ENCODE measurements at places on chromosomes 11 and 22. TPM values are rescaled to one million over a fixed set of nuclear protein-coding genes. Genes with fewer than 3 reads are reported as not detected.

ZP1 gene
- not detected for total RNA-seq

ROBO3 gene
- 27.2 TPM for total RNA-seq

OTOG gene
- not detected for total RNA-seq

OR10D3 gene
- not detected for total RNA-seq

DNA sequence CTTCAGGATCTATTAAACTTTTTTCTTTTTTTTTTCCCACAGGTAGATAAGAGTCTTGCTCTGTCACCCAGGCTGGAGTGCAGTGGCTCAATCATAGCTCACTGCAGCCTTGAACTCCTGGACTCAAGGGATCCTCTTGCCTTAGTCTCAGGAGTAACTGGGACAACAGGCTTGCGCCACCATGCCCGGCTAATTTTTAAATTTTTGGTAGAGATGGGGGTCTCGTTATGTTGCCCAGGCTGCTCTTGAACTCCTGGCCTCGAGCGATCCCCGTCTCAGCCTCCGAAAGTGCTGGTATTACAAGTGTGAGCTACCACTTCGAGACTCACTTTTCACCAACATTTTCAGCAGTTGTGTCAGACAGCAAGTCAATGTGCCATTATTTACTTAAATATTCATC, 962 bp downstream of the SIRT3 start:
- H3K27me3 ChIP-seq = no peaks in the 10 kb centered on the region
- DNase-seq = no peak
- peaks cover 27% of the 10 kb centered on the region for H3K4me1 ChIP-seq

GRCh38 chr11:65653229-65654225, 9.2 kb downstream of the RELA start:
- H3K4me3 ChIP-seq = peak overlapping the region; percentile 66
- H3K27me3 ChIP-seq = no peaks in the 10 kb centered on the region
- peaks cover 68% of the 10 kb centered on the region for H3K4me1 ChIP-seq
- peak overlapping the region; percentile 95 for H3K27ac ChIP-seq
- H3K36me3 ChIP-seq = peaks cover 81% of the 10 kb centered on the region

GRCh38 chr22:17100621-17101020, 15.8 kb downstream of the IL17RA start:
- H3K27ac ChIP-seq = no peak overlapping the region
- no peak overlapping the region for H3K4me3 ChIP-seq
- H3K27me3 ChIP-seq = no peaks in the 10 kb centered on the region
- peaks cover 87% of the 10 kb centered on the region for H3K4me1 ChIP-seq
- H3K36me3 ChIP-seq = peaks cover 91% of the 10 kb centered on the region
- DNase-seq = no peak

GRCh38 chr11:108871152-108871551, 206.3 kb downstream of the DDX10 start:
- no peaks in the 10 kb centered on the region for H3K36me3 ChIP-seq
- no peaks in the 10 kb centered on the region for H3K4me1 ChIP-seq
- no peaks in the 10 kb centered on the region for H3K27me3 ChIP-seq
- H3K27ac ChIP-seq = no peak overlapping the region
- H3K4me3 ChIP-seq = no peak overlapping the region

DNA sequence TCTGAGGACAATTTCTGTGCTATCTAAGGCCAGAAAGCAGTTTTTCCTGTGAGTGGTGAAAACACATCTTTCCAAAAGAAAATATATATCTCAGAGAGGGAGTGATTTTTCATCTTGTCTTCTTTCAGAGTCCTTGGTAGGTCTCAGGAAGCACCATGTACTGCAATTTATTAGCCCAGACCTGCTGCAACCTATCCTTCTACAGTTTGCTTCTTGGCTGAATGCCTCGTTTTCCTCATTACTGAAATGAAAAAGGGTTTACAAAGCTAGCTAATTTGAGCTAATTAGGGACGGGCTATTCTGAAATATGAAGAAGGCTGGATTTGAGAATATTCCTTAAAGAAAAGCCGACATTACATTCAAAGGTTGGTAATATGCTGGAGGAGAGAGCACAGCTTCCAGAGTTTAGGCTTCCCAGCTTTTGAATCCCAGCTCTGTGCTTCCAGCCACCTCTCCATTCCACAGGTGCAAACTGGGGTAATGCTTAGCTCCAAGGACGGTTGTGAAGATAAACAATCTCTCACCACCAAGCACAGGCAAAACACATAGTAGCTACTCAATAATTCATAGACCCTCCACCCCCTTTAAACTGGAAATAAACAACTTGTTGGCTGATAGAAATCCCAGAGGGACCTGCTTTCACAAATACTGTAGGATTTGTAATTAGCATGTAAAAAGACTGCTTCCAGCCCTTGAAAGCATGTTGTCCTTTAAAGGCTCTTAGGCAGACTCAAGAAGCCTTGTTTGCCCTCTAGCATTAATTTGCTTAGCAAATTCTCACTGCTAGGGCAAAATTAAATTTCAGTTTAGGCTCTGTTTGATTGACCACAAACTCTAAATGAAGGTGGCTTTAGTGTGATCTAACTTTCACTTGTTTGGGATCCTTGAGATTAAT, 24.5 kb upstream of the SESN3 start:
- H3K27ac ChIP-seq = peak overlapping the region; percentile 55
- no peaks in the 10 kb centered on the region for H3K27me3 ChIP-seq
- DNase-seq = no peak
- no peaks in the 10 kb centered on the region for H3K36me3 ChIP-seq
- H3K4me1 ChIP-seq = peaks cover 31% of the 10 kb centered on the region
- H3K4me3 ChIP-seq = no peak overlapping the region

DNA sequence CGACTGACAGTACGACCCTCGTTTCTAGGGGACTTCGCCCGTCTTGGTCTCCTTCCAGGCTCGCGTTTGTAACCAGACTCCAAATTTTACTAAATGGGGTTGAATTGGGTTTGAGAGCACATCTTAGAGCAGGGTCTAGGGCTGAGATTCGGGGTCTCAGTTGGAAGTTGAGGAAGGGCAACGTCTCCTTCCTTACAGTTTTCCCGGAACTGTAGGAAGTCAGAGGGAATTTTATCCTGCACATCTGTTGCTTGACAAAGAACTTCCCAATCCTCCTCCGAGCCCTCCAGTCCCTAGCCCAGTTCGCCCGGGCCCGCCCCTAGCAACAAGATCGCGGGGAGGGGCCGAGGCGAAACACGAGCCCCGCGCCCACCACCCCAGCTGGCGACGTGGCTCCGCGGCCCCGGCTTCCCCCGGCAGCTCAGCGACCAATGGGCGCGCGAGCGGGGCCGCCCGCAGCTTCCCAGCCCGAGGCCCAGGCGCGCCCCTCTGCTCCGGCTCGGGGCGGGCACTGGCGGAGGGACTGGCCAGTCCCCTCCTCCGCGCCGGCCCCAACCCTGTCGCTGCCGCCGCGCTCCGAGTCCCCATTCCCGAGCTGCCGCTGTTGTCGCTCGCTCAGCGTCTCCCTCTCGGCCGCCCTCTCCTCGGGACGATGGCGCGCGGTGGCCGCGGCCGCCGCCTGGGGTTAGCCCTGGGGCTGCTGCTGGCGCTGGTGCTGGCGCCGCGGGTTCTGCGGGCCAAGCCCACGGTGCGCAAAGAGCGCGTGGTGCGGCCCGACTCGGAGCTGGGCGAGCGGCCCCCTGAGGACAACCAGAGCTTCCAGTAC, at the start of gene RCN1:
RCN1 (plus strand) TSS at position 530 of the 826 bp plus-strand sequence; CDS start at position 653, 123 bp downstream.
- H3K4me3 ChIP-seq = peak within 1 kb of the TSS; percentile 68
- peak; percentile 53 for DNase-seq
- H3K27ac ChIP-seq = peak within 1 kb of the TSS; percentile 7
- H3K36me3 ChIP-seq = no peaks in the 10 kb centered on the region

GRCh38 chr11:15886866-15887265, 469.5 kb downstream of the SOX6 start:
- no peaks in the 10 kb centered on the region for H3K27me3 ChIP-seq
- no peaks in the 10 kb centered on the region for H3K36me3 ChIP-seq
- no peak overlapping the region for H3K4me3 ChIP-seq
- no peak overlapping the region for H3K27ac ChIP-seq

- H3K36me3 ChIP-seq = no peaks in the 10 kb centered on the region
- DNase-seq = no peak
- H3K27me3 ChIP-seq = peaks cover 5% of the 10 kb centered on the region
- no peak overlapping the region for H3K4me3 ChIP-seq
- no peak overlapping the region for H3K27ac ChIP-seq
These were observed 6.0 kb downstream of the ZNF214 start for GRCh38 chr11:7014118-7014517.

GRCh38 chr22:40473703-40474102, 103.3 kb downstream of the SGSM3 start:
- H3K4me1 ChIP-seq = peaks cover 4% of the 10 kb centered on the region
- no peak for DNase-seq
- H3K27me3 ChIP-seq = no peaks in the 10 kb centered on the region
- peaks cover 4% of the 10 kb centered on the region for H3K36me3 ChIP-seq
- H3K4me3 ChIP-seq = no peak overlapping the region
- H3K27ac ChIP-seq = no peak overlapping the region

DNA sequence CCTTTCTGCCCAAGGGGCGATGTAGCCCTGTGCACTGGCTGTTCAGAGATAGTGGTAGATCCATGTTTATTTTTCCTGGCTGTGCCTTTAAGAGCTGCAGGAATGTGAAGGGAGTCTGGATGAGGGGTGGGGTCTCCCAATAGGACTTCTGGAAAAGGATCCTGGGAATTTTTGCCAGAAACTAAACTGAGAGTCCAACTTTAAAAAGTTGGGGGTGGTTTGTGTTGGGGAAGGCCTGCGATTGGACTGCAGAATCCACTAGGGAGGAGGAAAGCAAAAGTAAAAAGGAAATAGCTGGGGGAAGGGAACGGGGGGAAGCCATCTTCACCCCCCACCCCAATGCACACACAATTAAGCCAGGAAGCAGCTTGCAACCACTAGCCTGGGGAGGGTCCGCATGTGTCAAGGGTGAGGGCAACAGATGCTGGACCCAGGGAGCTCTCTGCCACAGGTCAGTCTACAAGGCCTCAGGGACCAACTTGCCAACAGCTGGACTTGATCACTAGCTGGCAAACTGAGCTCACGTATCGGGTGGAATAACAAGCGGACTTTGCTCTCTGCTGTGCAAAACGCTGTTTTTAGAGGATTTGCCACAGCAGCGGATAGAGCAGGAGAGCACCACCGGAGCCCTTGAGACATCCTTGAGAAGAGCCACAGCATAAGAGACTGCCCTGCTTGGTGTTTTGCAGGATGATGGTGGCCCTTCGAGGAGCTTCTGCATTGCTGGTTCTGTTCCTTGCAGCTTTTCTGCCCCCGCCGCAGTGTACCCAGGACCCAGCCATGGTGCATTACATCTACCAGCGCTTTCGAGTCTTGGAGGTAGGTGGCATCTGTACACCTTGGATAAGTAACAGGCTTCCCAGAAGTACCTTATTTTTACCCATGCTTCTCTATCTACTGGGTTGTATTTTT, at the start of gene OLFML1:
OLFML1 (plus strand) TSS at position 321 of the 912 bp plus-strand sequence; CDS start at position 691, 370 bp downstream.
- no peak for DNase-seq
- H3K4me1 ChIP-seq = no peaks in the 10 kb centered on the region
- H3K36me3 ChIP-seq = no peaks in the 10 kb centered on the region
- no peak within 1 kb of the TSS for H3K27ac ChIP-seq

GRCh38 chr11:61066645-61067044, 35.6 kb upstream of the CD5 start:
- no peak overlapping the region for H3K4me3 ChIP-seq
- peaks cover 88% of the 10 kb centered on the region for H3K4me1 ChIP-seq
- no peak for DNase-seq

GRCh38 chr11:47784785-47785381, 17.7 kb upstream of the FNBP4 start:
- H3K4me3 ChIP-seq = no peak overlapping the region
- no peak overlapping the region for H3K27ac ChIP-seq
- peaks cover 87% of the 10 kb centered on the region for H3K36me3 ChIP-seq
- no peaks in the 10 kb centered on the region for H3K27me3 ChIP-seq
- H3K4me1 ChIP-seq = no peaks in the 10 kb centered on the region
- no peak for DNase-seq

DNA sequence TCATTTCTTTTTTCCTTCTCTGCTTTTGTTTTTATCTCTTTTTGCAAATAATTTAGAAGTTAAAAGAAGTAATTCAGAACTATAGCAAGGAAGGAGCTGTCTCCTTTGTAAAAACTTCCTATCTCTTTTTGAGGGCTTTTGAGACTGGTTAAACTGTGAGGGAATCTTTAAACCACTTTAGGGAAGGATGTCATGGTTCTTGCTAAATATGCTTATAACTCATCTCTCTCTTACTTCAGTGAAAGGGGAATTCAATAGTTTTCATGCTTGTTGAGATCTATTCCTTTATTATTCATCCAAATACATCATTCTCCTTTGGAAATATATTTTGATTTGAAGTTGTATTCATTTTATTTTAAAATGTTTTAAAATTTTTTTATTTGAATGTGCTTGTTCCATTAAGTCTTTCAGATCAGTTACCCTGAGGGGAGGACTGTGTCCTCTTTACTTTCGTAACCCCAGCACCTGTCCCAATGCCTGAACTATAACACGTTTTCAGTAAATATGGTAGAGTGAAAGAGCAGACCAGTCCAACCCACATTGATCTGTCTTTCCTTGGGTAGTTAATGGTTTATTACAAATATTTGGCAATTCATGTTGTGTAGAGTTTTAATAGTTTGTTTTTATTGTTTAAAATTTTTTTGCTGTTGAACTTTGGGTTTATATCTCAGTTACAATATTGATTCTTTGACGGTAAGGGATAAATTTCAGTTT, 27.5 kb downstream of the AMOTL1 start:
- no peak overlapping the region for H3K4me3 ChIP-seq
- H3K36me3 ChIP-seq = no peaks in the 10 kb centered on the region
- H3K27ac ChIP-seq = no peak overlapping the region

DNA sequence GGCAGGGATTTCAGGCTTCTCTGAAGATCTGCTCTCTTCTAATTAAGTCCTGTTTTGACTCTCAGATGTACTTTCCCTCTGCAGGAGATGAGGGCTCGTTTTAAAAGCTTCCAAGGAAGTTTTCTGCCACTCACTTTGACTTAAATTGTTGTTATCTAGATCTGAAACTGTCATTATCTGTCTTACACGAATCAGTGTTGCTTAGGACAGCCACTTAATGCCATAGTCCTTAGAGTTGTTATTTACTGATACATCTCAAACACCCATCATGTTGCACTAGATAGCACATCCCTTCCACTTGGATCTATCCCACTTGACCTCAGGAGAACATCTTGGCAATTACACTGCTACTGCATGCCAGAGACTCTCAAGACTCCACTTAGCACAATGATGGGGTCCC, 86.9 kb upstream of the FAT3 start:
- no peak overlapping the region for H3K27ac ChIP-seq
- H3K4me1 ChIP-seq = no peaks in the 10 kb centered on the region

- H3K36me3 ChIP-seq = no peaks in the 10 kb centered on the region
- no peaks in the 10 kb centered on the region for H3K4me1 ChIP-seq
- DNase-seq = no peak
- H3K27me3 ChIP-seq = peaks cover 9% of the 10 kb centered on the region
These were observed 132.3 kb downstream of the APIP start for GRCh38 chr11:34783816-34784317.

GRCh38 chr11:120024046-120024445, 113.9 kb downstream of the TRIM29 start:
- no peak overlapping the region for H3K4me3 ChIP-seq
- no peaks in the 10 kb centered on the region for H3K4me1 ChIP-seq
- H3K27ac ChIP-seq = no peak overlapping the region
- no peak for DNase-seq

GRCh38 chr11:121358760-121359159, 66.2 kb downstream of the SC5D start:
- no peak overlapping the region for H3K27ac ChIP-seq
- H3K27me3 ChIP-seq = no peaks in the 10 kb centered on the region
- H3K4me1 ChIP-seq = no peaks in the 10 kb centered on the region
- no peaks in the 10 kb centered on the region for H3K36me3 ChIP-seq
- no peak for DNase-seq

Measured in CD4-positive, alpha-beta T cell (primary cell).